RPMI7951 (cell line): ENCODE measurements at places on chromosomes 12 and 14. TPM values are rescaled to one million over a fixed set of nuclear protein-coding genes. Genes with fewer than 3 reads are reported as not detected.

DNA sequence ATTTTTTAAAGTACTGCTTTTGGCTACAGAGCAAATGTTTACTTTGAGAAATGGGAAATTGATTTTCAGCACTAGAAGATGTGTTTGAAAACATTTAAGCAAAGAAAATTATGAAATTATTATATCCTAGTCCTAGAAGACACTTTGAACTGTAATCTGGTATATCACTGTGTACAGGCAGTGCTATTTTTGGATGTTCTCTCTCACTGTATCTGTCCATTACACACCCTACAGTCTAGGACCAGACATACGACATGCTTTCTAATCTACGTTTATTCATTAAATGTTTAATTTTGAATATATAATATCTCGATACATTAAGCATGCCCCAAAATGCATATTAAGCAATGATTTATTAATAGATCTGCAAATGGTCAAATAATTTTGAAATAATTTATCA, 82.5 kb downstream of the ST8SIA1 start:
- DNase-seq = no peak

HOXC10 gene
- total RNA-seq = 4.0 and 5.1 TPM in 2 replicates

GPR84 gene
- 0.12 TPM in 1 of 2 replicates, not detected in the other for total RNA-seq

DNA sequence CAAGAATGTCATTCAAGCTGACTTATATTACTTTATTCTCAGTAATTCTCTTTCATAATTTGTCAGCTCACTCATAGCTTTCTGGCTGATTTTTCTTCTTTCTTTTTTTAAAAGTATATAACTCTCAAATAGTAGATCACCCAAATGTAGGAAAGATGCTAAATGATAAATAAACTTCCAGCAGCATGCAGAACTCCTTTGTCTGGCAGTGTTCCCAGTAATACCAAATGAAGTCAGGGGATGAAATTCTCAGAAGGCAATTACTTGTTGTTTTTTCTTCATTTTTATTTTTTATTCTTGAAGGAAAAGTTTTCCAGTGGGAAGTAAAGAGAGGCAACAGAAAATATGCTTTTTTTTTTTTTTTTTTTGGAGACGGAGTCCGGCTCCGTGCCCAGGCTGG, 133.3 kb upstream of the SLCO1C1 start:
- DNase-seq = no peak

- peak; percentile 70 for DNase-seq
Measured at GRCh38 chr14:32252030-32252670, 49.1 kb upstream of the RNU6-8 start.

GNG2 gene
- total RNA-seq = 81.7 and 98.8 TPM in 2 replicates
